Neural progenitor cell (in vitro differentiated cells): ENCODE measurements at places on chromosomes 12 and 14. TPM values are rescaled to one million over a fixed set of nuclear protein-coding genes. Genes with fewer than 3 reads are reported as not detected.

GRCh38 chr14:42556551-42556950 lies 949.9 kb downstream of the LRFN5 start:
- no peak overlapping the region for H3K27ac ChIP-seq
- no peaks in the 10 kb centered on the region for H3K27me3 ChIP-seq
- H3K36me3 ChIP-seq, result no peaks in the 10 kb centered on the region

DNA sequence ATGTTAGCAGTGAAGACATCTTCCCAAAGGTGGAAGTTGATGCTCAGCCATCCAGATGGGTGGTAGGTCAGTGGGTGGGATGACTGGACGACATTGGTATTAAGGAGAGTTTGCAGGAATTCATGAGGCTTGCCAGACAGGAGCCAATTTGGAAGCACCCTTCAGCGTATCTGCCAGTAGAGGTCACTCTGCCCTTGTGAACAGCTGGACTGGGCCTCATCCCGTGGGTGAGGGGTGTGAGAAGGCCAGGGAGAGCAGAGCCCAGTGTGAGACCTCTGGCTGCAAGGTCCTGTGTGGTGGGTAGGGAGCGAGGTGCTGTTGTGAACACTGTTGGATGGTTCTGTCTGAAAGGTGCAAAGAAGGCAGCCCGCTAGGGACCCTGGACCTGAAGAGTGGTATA lies 37.7 kb downstream of the SLC5A8 start:
- H3K4me3 ChIP-seq, result no peak overlapping the region
- DNase-seq, result peak; percentile 71
- no peaks in the 10 kb centered on the region for H3K36me3 ChIP-seq

- no peaks in the 10 kb centered on the region for H3K36me3 ChIP-seq
- H3K27me3 ChIP-seq, result no peaks in the 10 kb centered on the region
- H3K27ac ChIP-seq, result no peak overlapping the region
- no peak for DNase-seq
- H3K4me3 ChIP-seq, result no peak overlapping the region
These were observed 365.7 kb downstream of the ALG10 start for GRCh38 chr12:34387711-34388635.

GRCh38 chr14:77848031-77848430 lies 48.1 kb downstream of the ADCK1 start:
- no peak overlapping the region for H3K27ac ChIP-seq
- no peak for DNase-seq
- no peak overlapping the region for H3K4me3 ChIP-seq
- no peaks in the 10 kb centered on the region for H3K36me3 ChIP-seq
- no peaks in the 10 kb centered on the region for H3K27me3 ChIP-seq

DNA sequence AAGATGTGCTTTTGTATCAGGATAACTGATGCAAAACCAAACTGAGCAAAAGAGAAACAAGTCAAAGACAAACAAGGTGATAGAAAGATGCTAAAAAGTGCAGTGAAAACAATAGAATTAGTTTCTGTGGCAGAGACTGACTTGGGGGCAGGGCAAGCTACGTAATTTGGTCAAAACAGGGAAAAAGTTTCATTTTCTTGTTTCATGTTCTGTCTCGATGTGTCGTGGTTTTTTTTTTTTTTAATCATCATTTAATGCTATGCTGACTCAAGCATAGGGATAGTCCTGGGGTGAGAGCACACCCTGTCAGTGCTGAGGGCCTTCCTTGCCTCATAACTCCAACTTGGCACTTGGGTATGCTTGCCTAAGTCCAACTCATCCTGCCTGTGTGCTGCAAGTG lies 144.1 kb upstream of the PTPRQ start:
- no peak overlapping the region for H3K27ac ChIP-seq
- H3K36me3 ChIP-seq, result no peaks in the 10 kb centered on the region
- H3K27me3 ChIP-seq, result no peaks in the 10 kb centered on the region
- no peak for DNase-seq
- H3K4me3 ChIP-seq, result no peak overlapping the region

DNA sequence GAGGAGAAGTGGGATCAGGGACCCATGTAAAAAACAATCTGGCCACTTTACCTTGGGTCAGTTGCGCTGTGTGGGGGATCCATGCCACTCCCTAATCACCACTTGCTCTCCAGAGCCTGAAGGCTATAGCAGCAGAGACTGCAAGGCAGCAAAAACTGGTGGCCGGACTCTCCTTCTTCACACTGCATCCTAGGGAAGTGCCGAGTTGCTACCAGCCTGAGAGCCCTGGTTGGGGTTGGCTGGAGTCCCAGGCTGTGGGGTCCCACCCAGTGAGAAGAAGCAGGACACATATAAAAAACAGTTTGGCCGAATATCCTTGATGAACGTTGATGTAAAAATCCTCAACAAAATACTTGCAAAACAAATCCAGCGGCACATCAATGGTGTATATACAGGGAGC lies 341.2 kb downstream of the AEBP2 start:
- DNase-seq, result no peak
- H3K4me3 ChIP-seq, result no peak overlapping the region
- H3K36me3 ChIP-seq, result no peaks in the 10 kb centered on the region
- H3K4me1 ChIP-seq, result peaks cover 13% of the 10 kb centered on the region
- no peak overlapping the region for H3K27ac ChIP-seq

- H3K27me3 ChIP-seq, result no peaks in the 10 kb centered on the region
- no peaks in the 10 kb centered on the region for H3K4me1 ChIP-seq
- H3K36me3 ChIP-seq, result no peaks in the 10 kb centered on the region
- no peak overlapping the region for H3K4me3 ChIP-seq
These were observed 774.9 kb upstream of the NOVA1 start for GRCh38 chr14:27372771-27373170.

- no peaks in the 10 kb centered on the region for H3K27me3 ChIP-seq
- DNase-seq, result no peak
- no peak overlapping the region for H3K27ac ChIP-seq
- peaks cover 21% of the 10 kb centered on the region for H3K4me1 ChIP-seq
- no peak overlapping the region for H3K4me3 ChIP-seq
- no peaks in the 10 kb centered on the region for H3K36me3 ChIP-seq
These were observed 338.2 kb upstream of the DDHD1 start for GRCh38 chr14:53491256-53491883.

DNA sequence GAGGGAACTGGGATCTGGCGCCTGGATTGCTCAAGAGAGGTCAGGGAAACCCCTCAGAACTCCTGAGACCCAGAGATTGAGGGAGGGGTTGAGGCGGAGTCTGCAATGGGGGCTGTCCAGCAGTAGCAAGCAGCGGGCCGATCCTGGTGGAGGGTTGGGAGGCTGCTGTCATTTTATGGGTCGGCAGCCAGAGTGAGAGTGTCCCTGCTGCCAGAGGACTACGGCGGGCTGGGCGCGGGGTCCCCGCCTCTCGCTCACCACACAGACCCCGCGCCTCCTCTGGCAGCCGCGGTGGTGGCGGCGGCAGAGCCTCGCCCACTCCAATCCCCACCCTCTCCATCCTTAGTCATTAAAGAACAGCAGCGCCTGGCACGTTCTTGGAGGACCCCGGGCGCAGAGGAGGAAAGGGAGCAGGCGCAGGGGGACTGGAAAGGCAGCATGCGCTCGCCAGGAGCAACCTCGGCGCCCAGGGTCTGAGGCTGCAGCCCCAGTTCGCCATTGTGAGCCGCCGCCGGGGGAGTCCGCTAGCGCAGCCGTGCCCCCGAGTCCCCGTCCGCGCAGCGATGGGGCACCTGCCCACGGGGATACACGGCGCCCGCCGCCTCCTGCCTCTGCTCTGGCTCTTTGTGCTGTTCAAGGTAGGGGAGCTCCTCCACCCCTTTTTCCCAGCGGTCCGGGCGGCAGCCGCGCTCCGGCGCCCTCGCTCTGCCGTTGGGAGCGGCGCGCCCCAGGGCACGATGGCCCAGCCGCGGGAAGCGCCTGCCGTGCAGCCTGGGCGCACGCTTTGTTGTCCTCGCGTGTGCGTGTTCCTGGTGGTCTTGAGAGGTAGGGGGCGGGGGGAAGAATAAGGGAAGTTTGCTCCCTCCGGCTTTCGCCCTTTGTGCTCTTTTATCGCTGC lies at the start of gene PTPRO:
TSS of gene PTPRO (plus strand) at position 345 of the 898 bp plus-strand sequence.
- no peak within 1 kb of the TSS for H3K27ac ChIP-seq
- H3K4me3 ChIP-seq, result peak within 1 kb of the TSS; percentile 88
- peaks cover 8% of the 10 kb centered on the region for H3K4me1 ChIP-seq
- H3K36me3 ChIP-seq, result no peaks in the 10 kb centered on the region

DNA sequence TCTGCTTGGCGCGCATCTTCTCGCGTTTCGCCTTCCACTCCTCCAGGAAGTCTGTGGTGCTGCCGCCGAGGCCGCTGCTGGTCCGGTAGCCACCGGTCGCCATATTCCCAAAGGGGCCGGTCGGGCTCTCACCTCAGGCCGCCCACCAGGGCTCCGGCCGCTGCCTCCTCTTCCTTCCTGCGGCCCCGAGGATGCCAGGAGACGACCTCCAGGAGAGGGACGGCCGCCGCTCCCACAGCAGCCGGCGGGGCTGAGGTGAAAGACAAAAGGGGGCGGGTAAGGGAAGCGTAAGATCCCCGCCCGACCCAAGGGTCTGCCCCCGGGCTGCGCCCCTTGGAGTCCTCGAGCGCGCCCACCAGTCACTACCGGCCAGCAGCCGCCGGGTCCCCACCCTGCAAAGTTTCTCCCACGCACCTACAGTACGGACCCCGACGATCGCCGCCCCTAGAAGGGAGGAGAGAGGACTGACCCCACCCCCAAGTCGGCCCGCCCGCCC lies 574 bp downstream of the PAWR start:
- peak; percentile 84 for DNase-seq
- H3K27me3 ChIP-seq, result no peaks in the 10 kb centered on the region
- H3K36me3 ChIP-seq, result no peaks in the 10 kb centered on the region
- H3K4me1 ChIP-seq, result peaks cover 36% of the 10 kb centered on the region
- peak overlapping the region; percentile 94 for H3K4me3 ChIP-seq

Gene AVPR1A
- total RNA-seq, result 0.04 and 0.09 TPM in 2 replicates

Gene RAB3IP
- total RNA-seq, result 54.3 and 111 TPM in 2 replicates

Gene RFLNA
- 1.4 and 2.8 TPM in 2 replicates for total RNA-seq

Gene KRT71
- total RNA-seq, result not detected in 2 replicates

Gene KRT82
- total RNA-seq, result not detected in 2 replicates

Gene OVCH1
- 0.06 TPM in 1 of 2 replicates, not detected in the other for total RNA-seq

Gene NKX2-1
- total RNA-seq, result not detected in 2 replicates

Gene IGF1
- total RNA-seq, result not detected in 2 replicates

Gene RHNO1
- total RNA-seq, result 95.5 and 140 TPM in 2 replicates

Gene MORN3
- total RNA-seq, result 0.19 and 1.3 TPM in 2 replicates

Gene KRT6C
- total RNA-seq, result not detected in 2 replicates

Gene CD163
- not detected in 2 replicates for total RNA-seq
